ENCODE measurements at places on chromosomes 6 and 20. TPM values are rescaled to one million over a fixed set of nuclear protein-coding genes. Genes with fewer than 3 reads are reported as not detected.

LCA5 gene
- not detected for total RNA-seq

PRDM13 gene
- total RNA-seq, result not detected

RIMS4 gene
- not detected for total RNA-seq

FAM209B gene
- total RNA-seq, result 1.1 TPM

RAMACL gene
- 0.16 TPM for total RNA-seq

AVP gene
- not detected for total RNA-seq

DNA sequence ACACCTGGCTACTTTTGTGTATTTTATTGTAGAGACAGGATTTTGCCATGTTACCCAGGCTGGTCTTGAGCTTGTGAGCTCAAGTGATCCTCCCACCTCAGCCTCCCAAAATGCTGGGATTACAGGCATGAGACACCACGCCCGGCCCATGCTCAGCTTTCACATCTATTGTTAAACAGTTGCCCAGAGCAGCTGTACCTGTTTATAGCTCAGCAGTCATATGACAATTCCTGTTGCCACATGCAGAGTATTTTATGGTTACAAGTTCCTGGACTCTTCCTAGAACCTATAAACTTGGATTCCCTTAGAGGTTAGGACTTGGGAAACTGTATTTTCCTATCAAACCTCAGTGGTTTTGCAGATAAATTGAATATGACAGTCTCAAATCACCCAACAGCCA is 188.3 kb upstream of the KCNG1 start:
- H3K4me3 ChIP-seq, result no peak overlapping the region
- H3K27ac ChIP-seq, result no peak overlapping the region
- H3K4me1 ChIP-seq, result no peaks in the 10 kb centered on the region
- no peak for DNase-seq
- peaks cover 35% of the 10 kb centered on the region for H3K27me3 ChIP-seq
- no peaks in the 10 kb centered on the region for H3K36me3 ChIP-seq

DNA sequence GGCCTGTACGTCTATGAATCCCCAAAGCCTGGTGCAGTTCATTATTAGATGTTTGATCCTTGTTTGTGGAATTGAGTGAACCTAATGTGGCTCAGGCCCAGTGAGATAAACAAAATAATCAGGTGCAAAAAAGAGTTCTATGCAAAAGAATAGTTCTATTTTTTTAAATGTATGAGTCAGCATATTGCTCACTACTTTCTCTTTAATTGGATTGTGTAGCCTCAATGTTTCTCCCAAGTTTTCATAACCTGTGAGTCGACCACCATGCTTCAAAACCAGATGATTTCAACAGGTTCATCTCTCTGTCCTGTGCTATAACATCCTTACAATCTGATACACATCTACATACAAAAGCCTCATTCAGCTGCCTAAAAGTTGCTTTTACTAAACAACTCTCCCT is 116.5 kb upstream of the HDAC2 start:
- peaks cover 2% of the 10 kb centered on the region for H3K27me3 ChIP-seq
- no peaks in the 10 kb centered on the region for H3K36me3 ChIP-seq
- no peak overlapping the region for H3K4me3 ChIP-seq

GRCh38 chr6:36023996-36024795 is at the start of gene SLC26A8:
Gene SLC26A8 (minus strand): TSS chr6:36024641. CDS start chr6:36019707, 4,934 bp downstream.
- peaks cover 22% of the 10 kb centered on the region for H3K27me3 ChIP-seq
- no peak for DNase-seq

DNA sequence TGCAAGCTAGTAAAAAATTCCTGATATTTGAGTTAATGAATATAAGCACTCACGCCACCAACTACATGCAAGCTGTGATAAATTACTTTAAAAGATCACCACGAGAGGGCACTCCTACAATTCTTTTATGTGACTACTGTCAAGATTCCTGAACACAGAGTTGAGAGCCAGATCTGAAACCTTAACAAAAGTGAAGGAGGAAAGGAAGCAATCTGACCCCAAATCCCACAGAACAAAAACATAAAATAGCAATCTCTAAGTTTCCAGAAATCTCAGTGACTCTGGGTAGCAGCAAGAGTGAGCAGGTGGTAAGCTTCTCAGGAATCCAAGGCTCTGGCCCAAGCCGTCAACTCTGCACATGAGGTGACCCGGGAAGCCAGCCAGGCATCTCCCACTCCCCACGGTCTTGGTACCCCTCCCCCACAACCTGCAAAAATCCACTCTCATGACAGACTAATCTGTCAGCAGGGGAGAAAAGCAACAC is 55.1 kb downstream of the STAU1 start:
- H3K27me3 ChIP-seq, result no peaks in the 10 kb centered on the region
- peak; percentile 30 for DNase-seq
- H3K4me3 ChIP-seq, result no peak overlapping the region

DNA sequence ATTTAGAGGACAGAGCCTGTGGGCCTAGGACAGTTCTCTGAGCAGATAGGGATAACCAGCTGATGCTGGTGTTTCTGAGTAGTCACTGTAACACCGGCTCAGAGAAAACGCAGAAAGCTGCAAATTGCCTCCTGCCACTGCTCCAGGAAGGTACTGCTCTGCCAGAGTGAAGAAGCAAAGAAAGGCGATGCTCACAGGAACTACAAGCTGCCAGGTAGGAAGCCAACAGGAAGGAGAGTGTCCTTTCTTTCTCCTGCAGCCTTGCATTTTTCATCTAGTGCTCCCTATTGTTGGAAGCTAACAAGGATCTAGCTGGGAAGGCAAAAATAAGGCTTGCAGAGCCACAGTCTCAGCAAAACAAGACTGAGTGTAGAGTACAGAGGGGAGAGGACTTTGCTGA is 70.7 kb upstream of the RAB32 start:
- no peak overlapping the region for H3K27ac ChIP-seq
- no peaks in the 10 kb centered on the region for H3K4me1 ChIP-seq
- no peak overlapping the region for H3K4me3 ChIP-seq
- no peaks in the 10 kb centered on the region for H3K27me3 ChIP-seq
- DNase-seq, result no peak

GRCh38 chr20:48585061-48585870 is 242.5 kb downstream of the PREX1 start:
- no peaks in the 10 kb centered on the region for H3K4me1 ChIP-seq
- H3K27ac ChIP-seq, result no peak overlapping the region
- DNase-seq, result no peak
- peaks cover 8% of the 10 kb centered on the region for H3K27me3 ChIP-seq
- no peak overlapping the region for H3K4me3 ChIP-seq

GRCh38 chr6:127118298-127119101 is at the start of gene RSPO3:
Gene RSPO3 (plus strand): TSS chr6:127118671. CDS start chr6:127119193, 522 bp downstream.
- peaks cover 71% of the 10 kb centered on the region for H3K27me3 ChIP-seq
- no peaks in the 10 kb centered on the region for H3K36me3 ChIP-seq
- H3K4me1 ChIP-seq, result peaks cover 23% of the 10 kb centered on the region
- no peak within 1 kb of the TSS for H3K27ac ChIP-seq
- DNase-seq, result peak; percentile 29
- H3K4me3 ChIP-seq, result peak within 1 kb of the TSS; percentile 70

- H3K36me3 ChIP-seq, result no peaks in the 10 kb centered on the region
- no peak for DNase-seq
- no peak overlapping the region for H3K4me3 ChIP-seq
- no peaks in the 10 kb centered on the region for H3K27me3 ChIP-seq
Measured at GRCh38 chr6:163207431-163208383, 206.8 kb upstream of the QKI start.

DNA sequence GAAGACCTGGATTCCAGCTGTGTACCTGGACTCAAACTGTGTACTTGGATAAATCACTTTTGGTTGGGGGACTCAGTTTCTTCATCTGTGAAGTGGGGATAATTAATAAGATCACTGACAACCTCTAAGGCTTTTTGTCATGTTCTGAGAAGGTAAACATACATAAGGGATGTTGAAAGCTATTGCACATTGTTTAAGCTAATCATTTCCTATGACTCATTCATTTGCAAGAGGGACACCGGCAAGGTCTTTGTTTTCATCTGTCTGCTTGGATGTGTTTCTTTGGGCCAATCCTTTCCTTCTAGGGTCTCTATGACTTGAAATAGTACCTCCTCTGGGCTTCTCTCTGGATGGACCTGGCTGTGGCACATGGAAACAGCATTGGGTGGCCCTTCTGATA is 6.8 kb downstream of the PROKR2 start:
- H3K27ac ChIP-seq, result no peak overlapping the region
- no peak for DNase-seq
- H3K4me3 ChIP-seq, result no peak overlapping the region
- H3K36me3 ChIP-seq, result no peaks in the 10 kb centered on the region
- H3K27me3 ChIP-seq, result peaks cover 14% of the 10 kb centered on the region

DNA sequence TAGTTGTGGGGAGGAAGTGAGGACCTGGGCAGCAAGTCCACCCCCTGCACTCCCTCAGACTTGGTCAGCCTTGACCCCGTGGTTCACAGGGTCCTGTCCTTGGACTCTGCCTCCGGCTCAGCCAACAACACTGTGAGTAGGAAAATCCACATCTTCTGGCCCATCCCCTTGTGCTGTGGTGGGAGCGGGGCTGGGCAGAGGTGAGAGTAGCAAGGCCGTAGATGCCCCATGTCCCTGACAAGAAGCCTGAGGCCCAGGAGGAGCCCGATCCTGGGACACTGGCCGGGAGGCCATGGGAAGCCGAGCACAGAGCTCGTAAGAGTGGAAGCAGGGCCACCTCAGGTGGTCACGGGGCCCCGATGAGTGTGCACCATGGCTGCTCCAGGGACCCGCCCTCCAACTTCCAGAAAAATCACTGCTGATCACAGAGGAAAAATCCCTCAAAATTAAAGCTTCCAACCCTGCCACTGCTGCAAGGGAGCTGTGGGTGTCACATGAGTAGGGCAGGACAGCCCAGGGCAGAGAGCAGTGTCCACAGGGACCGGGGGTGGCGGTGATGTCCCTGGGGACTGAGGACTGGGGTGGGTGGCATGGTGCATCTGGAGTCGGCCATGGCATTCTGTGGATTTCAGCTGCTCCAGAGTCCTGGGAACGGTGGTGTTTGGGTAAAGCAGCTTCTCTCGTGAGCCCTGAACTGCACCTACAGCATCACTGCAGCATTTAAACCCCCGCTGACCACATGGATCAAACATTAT is 189.4 kb downstream of the DLL1 start:
- no peak for DNase-seq
- peaks cover 8% of the 10 kb centered on the region for H3K4me1 ChIP-seq
- peaks cover 19% of the 10 kb centered on the region for H3K27me3 ChIP-seq
- no peak overlapping the region for H3K4me3 ChIP-seq
- H3K27ac ChIP-seq, result no peak overlapping the region

GRCh38 chr6:39948199-39948791 is 14.0 kb upstream of the MOCS1 start:
- no peak for DNase-seq
- no peaks in the 10 kb centered on the region for H3K36me3 ChIP-seq
- no peaks in the 10 kb centered on the region for H3K27me3 ChIP-seq
- no peak overlapping the region for H3K4me3 ChIP-seq
- H3K27ac ChIP-seq, result no peak overlapping the region
- no peaks in the 10 kb centered on the region for H3K4me1 ChIP-seq

- no peak for DNase-seq
- no peak overlapping the region for H3K27ac ChIP-seq
- no peaks in the 10 kb centered on the region for H3K27me3 ChIP-seq
- peaks cover 8% of the 10 kb centered on the region for H3K36me3 ChIP-seq
Measured at GRCh38 chr6:52301326-52301725, 16.8 kb upstream of the MCM3 start.

Measured in activated CD8-positive, alpha-beta T cell treated with anti-CD3 and anti-CD28 coated beads, Interleukin-2, amount 10 ng/mL, durations not matched to agents 7 days and 5 days (primary cell).